ENCODE measurements at places on chromosomes 3 and 15.

DNA sequence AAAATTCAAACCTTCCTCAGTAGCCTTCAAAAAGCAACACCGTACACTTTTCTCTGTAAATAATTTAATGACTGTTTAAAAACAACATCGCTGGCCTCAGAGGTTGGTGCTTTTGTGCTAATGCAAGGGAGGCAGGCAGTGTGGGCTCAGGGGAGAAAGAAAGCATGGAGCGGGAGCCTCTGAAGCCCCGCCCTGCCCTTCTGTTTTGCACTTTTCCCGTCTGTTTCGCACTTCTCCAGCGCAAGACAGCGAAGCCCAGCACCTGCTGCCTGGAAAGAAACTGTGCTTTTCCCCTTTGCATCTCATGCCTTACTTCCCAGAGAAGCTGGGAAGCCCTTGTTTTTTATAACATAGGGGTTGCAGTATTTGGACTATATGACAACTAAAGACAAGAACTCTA lies 23.1 kb downstream of the TRPM1 start:
- no peak for DNase-seq

DNA sequence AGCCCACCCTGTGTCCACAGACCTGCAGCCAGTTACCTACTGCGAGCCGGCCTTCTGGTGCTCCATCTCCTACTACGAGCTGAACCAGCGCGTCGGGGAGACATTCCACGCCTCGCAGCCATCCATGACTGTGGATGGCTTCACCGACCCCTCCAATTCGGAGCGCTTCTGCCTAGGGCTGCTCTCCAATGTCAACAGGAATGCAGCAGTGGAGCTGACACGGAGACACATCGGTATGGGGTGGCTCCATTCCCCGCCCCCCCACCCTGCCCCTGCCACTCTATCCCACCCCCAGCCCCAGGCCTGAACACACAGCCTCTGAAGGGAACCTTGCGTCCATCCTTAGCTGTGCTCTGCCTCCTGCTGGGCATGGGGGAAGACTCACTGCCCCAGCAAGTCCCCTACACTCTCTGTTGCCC lies 73.2 kb downstream of the AAGAB start:
- DNase-seq, result no peak

- no peak for DNase-seq
Observed at GRCh38 chr3:103684904-103685303, 1250.1 kb downstream of the ZPLD1 start.

DNA sequence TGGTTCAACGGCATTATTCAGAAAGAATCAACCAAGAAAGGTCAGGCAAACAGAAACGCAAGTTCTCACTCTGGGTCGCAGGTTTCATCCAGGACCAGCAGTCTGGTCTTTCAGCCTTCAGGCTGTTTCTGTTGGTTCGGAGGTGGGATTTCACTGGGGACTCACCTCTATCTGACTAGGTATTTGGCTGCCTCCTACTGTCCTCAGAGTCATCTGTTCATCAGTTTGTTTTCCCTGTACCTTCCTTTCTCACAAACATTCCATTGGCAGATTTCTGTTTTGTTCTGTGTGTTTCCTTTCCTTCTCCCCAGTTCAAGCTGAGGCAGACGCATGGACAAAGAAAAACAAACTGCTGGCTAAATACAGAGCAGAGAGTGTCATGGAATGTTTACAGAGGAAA lies 1046.6 kb upstream of the CFAP20DC start:
- no peak for DNase-seq

GRCh38 chr3:48400824-48401433 lies 28.9 kb downstream of the FBXW12 start:
- no peak for DNase-seq

DNA sequence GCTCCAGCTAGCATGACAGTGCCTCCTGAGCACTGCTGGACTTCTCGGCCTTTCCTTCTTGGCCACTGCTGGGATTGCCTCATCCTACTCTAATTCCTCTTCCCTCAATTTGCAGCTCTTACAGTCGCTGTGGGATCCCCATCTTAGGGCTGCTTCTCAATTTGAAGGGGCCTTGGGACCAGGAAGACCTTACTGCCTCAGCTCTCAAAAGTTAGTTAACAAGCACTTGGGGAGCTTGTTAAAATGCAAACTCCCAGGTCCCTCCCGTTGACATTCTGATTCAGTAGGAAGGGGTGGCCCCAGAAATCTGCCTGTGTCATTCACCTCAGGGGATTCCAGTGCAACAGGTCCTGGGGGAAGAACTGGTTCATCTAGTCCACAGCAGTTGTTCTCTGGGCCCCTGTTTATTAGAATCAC lies 14.8 kb downstream of the BDH1 start:
- no peak for DNase-seq

- no peak for DNase-seq
Observed at GRCh38 chr3:29527246-29527645, 246.4 kb downstream of the RBMS3 start.

DNA sequence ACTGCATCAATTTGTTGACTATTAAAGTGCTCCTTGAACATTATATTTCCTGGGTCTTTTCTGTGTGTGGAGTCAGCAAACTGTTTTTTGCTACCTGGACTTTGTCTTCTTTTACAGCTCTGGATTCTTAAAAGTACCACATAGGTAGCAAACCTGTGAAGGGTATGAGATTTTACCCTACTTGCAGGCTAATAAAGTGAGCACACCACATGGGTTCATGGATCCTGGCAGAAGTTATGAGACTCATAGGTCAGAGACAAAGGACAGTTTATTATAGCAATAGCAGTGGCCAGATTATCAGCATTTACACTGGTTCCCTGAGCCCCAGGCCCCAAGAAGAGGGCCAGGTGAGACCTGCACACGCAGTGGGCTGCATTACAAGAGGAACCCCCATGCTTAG lies 8.0 kb upstream of the SACM1L start:
- no peak for DNase-seq

DNA sequence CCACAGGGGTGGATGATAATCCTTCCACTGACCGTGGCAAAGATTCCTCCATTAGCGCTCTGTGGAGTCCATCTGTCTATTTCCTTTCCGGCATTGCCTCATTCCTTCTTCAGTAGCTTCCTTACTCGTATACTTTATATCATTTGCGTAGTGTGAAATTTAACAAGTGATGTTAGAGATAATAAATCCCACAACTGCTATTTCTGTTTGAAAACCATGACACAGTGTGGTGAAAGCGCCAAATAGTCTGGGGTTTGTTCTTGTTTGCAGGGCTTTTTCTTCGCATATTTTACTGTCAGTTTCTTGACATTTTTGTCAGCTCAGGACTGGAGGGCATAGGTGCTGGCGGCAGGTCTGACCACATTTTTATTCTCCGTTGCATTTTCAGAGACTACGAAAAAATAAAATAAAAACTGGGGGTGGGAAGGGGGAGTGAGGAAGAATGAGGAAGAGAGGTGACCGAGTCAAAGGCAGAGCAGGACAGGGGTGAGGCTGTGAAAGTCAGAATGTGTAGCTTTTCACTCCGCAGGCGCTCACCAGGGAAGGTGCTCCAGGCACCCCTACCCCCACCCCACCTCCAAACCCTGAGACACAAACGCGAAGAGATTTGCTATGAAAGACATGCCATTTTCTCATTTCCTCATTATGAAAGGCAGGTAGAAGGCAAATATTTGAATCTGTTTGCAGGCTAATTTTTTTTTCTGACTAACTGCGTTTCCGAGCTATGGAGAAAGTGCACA lies 965.0 kb downstream of the MCTP2 start:
- no peak for DNase-seq

- no peak for DNase-seq
Observed at GRCh38 chr3:150764566-150764965, 1.6 kb upstream of the SIAH2 start.

GRCh38 chr3:128489927-128490649 lies 2.9 kb downstream of the GATA2 start:
- DNase-seq, result peak; percentile 37

DNA sequence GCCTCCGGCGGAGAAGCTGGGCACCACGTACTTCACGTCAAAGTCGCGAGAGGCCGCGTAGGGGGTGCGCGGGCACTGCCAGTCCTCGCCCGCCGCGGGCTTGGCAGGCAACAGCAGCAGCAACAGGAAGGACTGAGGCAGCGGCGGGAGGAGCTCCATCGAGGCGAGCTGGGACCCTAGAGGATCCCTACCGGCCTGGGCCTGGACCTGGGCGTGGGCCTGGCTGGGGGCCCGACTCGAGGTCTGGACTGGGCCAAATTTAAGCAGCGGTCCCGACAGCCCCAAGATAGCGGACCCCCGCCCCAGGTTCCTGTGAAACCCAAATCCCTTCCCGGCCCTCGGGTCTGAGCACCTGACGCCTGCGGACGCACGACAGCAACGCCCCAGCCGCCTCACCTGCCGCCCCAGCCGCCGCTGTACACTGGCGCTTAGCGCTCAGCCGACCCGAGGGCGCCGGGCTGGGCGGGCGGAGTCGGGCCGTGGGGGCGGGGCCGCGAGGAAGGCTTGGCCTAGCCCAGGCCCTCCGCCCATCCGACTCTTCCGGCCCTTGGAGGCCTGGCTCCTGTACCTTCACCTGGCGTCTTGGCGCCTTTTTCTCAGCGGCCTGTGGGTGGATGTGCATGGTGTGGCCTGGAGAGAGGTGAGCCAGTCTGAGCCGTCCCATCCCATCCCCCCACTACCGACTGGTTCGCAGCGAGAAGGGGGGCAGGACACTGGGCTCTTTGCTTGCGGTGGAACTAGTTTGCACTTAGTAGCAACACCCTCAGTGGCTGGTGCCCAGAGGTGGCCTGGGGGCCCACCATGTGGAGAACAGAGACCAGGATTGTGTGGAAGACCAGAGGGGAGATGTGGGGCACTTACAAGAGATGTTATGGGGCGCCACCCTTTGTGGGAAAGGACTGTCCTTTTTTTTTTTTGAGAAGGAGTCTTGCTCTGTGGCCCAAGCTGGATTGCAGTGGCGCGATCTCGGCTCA lies at the start of gene MST1R:
Gene MST1R (minus strand): TSS at position 423 of the 974 bp plus-strand sequence. CDS start 264 bp downstream, at position 159.
- DNase-seq, result no peak

DNA sequence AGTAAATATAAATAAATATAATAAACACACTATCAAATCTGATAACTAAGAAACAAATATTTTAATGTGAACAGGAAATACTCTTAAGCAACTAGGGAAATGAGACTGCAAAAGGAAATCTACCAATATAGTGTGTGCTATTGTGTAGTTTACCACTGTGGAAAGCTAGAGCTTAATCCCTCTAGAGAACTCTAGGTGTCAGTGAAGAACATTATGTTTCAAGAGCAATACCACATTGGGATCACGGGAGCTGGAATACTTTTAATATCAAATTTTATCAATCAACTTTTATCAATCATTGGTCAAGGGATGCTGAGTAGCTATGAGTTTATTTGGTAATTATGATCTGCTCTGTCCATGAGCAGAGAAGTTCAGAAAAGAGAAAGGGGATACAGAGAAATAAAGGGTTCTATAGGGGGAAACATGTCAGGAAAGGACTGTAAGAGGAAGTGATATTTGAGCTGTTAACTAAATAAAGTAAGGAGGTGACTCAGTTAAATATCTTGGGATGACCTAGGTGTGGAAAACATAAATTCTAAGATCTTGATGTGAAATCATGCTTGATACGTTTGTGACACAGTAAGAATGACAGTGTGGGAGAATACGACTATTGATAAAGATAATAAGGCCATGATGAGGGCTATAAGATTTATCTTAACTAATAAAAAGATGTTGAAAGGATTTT lies 762.2 kb upstream of the ALCAM start:
- no peak for DNase-seq

GRCh38 chr3:183131735-183132134 lies 30.8 kb downstream of the LAMP3 start:
- DNase-seq, result no peak

- DNase-seq, result no peak
Observed at GRCh38 chr3:176595307-176595706, 602.0 kb downstream of the TBL1XR1 start.

GRCh38 chr15:96804754-96805153 lies 474.3 kb downstream of the NR2F2 start:
- DNase-seq, result no peak

- no peak for DNase-seq
Observed at GRCh38 chr3:54949491-54950044, 21.7 kb upstream of the LRTM1 start.

GRCh38 chr15:66063147-66063546 lies 190.4 kb downstream of the MEGF11 start:
- DNase-seq, result no peak

DNA sequence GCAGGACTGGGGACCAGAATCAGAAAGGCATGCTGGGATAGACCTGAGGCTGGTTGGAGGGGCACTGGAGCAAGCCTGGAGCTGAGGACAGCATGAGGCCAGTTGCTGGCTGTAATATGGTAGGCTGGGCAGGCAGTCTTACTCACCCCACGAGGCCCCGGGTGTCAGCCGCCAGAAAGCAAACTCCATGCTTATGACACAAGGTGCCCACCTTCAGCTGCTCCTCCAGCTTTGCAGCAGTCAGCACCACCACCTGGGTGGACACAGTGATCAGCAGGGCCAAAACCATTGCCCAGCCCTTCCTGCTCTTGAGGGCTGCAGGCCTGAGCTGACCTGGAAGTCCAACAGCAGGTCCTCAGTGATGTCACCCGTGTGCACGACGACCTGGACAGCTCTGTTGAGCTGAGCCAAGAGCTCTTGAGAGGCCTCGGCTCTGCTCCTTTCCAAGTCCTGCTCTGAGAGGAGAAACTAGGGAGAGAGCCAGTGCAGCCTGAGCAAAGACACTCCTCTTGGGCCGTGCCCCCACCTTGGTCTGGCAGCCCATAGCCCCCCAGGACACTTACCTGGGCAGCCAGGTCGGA lies 747 bp downstream of the UBA7 start:
- DNase-seq, result no peak

DNA sequence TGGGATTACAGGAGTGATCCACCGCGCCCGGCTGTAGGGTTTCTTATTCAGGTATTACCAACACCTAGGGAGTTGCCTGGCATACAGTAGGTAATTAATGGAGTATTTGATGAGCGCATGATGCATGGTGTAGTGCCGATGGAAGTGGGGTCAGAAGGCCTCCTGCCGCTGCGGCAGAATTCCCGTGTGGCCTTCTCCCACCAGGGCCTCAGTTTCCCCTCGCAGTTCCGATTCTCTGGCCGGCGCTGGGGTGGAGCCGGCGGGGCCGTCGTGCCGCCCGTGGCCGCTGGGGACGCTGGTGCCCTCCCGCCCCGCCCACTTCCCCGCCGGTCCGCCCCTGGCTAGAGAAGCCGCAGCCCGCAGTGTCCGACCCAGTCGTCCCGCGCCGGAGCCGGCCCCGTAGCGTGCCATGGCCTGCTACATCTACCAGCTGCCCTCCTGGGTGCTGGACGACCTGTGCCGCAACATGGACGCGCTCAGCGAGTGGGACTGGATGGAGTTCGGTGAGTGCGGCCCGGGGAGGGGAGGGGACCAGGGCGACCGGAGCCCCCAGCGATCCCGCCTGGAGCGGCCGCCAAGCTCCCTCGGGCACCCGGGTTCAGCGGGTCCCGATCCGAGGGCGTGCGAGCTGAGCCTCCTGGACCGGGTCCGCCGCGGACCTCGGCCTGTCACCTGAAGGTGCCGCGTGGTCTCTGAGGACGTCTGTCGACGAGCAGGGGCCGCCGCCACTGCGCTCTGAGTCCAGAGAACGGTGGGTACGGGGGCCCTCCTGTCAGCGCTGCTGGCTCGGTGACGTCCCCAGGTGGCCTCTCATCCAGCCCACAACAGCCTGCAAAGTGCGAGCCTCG lies at the start of gene IRAK2:
Gene IRAK2 (plus strand): TSS at position 374 of the 848 bp plus-strand sequence. CDS start 36 bp downstream, at position 410.
- peak; percentile 68 for DNase-seq

DNA sequence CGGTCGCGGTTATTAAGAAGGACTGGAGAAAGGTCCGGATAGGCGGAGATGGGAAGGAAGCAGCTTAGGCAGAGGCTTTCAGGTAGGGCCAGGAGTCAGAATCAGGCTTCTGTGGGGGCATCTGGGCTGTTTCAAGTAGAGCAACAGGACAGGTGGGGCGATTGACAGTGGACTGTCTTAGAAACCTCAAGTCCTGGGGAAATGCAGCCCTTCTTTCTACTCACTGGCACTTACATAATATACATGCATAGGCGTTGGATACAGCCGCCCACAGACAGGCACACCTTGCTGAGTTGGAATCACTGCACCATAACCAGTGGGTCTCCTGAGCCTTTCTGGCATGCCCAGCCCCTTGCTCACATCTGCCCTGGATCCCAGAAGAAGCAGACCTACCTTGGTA lies 730 bp downstream of the MYD88 start:
- no peak for DNase-seq

Measured in MG63 (cell line).